Stimulated activated CD8-positive, alpha-beta memory T cell treated with anti-CD3 and anti-CD28 coated beads, Interleukin-12 subunit alpha, Interleukin-12 subunit beta, amount 100 ng/mL, for 1 hour (primary cell): ENCODE measurements at places on chromosomes 7 and 10.

GRCh38 chr7:4700577-4701235 is 18.6 kb downstream of the FOXK1 start:
- no peak for DNase-seq

GRCh38 chr10:129770286-129770685 is 193.8 kb downstream of the EBF3 start:
- no peak for DNase-seq

GRCh38 chr10:11260170-11260569 is 242.5 kb downstream of the CELF2 start:
- no peak for DNase-seq

GRCh38 chr10:93028883-93029282 is 31.7 kb upstream of the CYP26C1 start:
- DNase-seq, result no peak

GRCh38 chr10:133294189-133294588 is 14.5 kb downstream of the TUBGCP2 start:
- no peak for DNase-seq

- no peak for DNase-seq
Measured at GRCh38 chr7:139776486-139777132, 1.2 kb downstream of the HIPK2 start.

GRCh38 chr7:132546366-132547127 is 29.7 kb downstream of the PLXNA4 start:
- no peak for DNase-seq

- DNase-seq, result no peak
Measured at GRCh38 chr10:128325788-128326187, 199.6 kb upstream of the MKI67 start.

- DNase-seq, result no peak
Measured at GRCh38 chr10:124145109-124145870, 51.9 kb upstream of the CHST15 start.

- no peak for DNase-seq
Measured at GRCh38 chr10:11144626-11145494, 127.2 kb downstream of the CELF2 start.

GRCh38 chr7:131145770-131146169 is 181.9 kb upstream of the MKLN1 start:
- no peak for DNase-seq

DNA sequence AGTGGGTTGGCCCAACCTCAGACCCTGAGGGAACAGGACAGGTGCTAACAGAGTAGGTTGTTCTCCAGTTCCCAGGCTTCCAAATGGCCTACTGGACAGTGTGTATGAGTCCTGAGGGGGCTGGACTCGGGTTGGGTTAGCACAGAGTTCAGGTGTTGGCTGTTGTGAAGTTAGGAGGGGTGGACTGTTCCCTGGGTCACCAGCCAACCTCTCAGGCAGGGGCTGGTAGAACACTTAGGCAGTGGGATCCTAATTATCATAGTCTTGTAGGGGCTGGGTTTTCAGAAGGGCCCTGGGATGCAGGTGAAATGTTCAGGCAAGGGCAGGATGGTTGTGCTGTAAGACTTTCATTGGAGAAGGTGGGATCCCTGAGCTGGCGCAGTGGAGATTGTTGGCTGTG is 293.0 kb downstream of the ZWINT start:
- DNase-seq, result no peak

GRCh38 chr7:130941322-130942210 is 207.6 kb upstream of the KLF14 start:
- DNase-seq, result no peak

DNA sequence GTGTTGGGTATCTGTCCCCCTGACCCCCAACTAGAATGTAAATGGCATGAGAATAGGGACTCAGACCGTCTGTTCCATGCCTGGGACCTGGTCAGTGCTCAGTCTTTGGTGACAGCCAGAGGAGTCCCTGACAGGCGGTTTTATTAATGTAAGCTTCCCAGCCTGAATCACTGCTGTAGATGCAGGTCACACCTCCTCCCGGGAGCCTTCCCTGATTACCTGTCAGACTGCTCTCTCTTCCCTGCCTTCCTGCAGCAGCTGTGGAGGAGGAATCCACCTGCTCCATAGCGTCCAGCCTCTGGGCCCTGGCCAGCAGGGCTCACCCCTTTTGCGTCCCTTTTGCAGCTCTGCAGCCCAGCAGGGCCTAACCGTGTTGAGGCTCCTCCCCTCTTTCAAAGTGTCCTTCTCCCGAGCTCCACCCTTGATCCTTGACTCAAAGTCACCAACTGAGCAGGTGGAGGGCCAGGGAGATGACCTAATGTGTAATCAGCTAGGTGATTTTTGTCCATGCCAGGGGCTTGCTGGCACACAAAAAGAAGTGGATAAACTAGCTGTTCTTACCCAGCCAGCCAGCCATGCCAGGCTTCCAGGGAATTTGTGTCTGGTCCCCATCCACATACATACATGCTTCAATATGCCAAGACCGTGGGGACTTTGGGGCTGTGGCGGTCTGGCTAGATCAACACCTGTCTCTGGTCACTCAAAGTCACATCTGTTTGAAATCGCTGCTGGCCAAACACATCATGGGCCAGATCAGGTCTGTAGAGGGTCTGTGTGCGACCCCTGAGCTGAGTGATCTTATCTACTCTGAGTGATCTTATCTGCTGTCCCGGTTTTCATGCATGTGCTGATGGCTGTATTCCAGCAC is 195.1 kb downstream of the CCDC3 start:
- no peak for DNase-seq

DNA sequence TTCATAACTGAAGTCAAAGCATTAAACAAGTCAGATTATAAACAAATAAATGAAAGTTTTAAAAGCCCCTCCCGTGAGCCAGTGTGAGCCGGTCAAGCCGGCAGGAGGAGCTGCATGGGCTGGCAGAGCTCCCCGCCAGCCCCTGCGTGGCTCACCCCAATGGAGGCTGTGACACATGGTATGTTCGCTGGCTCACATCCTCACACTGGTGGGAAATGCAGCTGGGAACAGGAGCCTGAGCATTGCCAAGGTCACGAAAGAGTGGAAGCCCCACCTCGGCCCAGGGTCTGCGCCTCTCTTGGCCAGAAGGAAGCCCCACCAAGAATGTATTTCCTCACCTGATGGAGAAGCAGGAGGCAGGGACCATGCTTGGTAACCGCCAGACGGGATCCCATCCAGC is 261.7 kb upstream of the TCERG1L start:
- no peak for DNase-seq

DNA sequence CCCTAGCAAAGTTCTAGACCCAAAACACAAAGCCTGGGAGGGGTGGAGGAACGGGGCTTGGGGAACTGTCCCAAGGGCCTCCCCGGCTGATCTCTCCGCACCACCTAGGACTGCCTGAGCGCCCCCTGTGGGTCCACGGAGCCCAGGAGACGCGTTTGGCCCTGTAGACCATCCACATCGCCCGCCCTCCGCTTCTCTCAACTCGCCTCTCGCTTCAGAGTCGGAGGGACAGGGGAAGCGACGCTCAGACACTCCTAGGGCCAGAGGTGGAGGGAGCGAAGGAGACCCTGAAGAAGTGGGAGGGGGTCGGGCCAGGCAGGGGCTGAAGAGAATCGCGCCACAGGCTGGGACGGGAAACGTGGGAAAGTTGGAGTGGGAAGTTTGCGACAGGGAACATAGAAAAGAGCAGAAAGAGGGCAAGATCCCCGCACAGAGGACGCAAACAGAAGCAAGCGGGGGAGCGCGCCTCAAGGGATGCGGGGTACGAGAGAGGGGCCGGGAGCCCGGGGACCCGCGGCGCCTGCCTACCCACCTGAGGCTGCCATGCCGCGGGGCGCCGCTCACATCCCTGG is 378 bp downstream of the PIK3AP1 start:
- DNase-seq, result peak; percentile 45

DNA sequence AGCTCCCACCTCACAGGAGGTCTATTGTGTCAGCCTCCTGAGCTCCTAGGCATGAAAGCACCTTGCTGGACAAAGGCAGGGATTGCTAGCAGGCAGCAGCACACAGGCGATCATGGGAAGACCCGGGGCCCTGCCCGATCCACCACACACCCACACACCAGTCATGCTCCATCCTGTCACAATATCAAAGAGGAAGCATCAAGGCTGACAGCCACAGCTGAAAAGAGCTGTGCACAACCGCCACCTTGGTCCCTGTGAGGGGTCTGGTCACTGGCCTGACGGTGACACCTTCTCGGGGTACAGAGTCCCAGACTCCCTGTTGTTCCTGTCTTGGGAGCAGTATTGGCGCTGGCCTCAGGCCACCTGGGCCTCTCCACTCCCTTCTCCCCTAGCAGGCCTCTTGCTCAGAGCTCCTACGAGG is 89.7 kb upstream of the RET start:
- no peak for DNase-seq

GRCh38 chr10:15472008-15472407 is 100.9 kb upstream of the FAM171A1 start:
- DNase-seq, result no peak

DNA sequence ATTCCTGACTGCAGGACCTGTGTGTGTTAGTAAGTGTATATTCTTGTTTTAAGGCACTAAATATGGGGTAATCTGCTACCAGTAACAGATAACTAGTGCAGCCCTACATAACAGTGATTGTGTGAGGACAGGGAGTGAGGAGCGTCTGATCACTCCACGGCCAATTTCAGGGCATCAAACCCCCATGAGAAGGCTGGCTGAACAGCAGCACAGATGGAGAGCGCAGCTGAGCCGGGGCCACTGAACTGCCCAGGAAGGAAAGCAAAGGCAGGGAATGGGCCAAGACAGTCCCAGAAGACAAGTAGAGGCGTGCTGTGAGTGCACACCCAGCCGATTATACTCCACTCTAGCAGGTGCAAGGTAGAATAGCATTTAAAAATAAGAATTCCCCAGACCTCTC is 157.1 kb upstream of the CHST15 start:
- DNase-seq, result no peak

DNA sequence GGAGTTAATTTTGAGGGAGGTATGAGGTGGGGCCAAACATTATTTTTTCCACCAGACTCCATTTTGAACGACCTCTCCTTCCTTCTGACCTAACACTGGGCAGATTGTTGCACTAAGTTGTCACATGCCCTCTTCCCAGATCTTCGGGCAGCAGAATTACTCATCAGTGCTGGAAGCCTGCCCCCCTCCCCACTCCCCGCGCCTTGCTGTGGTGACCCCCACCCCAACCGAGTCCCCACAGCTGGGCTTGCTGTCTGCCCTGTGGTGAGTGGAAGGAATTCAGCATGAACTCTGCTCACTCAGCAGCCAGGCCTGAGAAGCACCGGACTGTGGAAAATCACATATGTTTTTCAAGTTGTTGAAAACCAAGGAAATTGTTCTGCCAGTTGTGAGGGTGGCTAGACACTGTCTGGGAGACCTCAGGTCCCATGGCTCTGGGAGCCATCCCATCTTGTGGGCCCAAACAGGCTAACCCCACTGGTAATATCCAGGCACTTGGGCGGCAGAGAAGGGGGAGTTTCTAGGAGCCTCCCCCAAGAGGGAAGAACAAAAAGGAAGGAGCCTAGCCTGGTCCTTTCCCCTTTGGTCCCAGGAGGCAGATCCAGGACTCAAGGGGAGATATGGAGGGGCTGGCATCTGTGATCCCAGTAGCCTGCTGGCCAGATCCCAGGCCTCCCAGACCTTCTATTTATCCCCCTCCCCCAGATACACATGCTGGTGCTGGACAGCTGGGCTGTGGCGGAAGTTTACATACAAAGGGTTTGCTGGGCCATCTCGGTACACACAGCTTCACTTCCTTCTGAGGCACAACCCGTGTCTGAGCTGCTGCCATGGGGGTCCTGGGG is 3.5 kb upstream of the AEBP1 start:
- DNase-seq, result no peak

DNA sequence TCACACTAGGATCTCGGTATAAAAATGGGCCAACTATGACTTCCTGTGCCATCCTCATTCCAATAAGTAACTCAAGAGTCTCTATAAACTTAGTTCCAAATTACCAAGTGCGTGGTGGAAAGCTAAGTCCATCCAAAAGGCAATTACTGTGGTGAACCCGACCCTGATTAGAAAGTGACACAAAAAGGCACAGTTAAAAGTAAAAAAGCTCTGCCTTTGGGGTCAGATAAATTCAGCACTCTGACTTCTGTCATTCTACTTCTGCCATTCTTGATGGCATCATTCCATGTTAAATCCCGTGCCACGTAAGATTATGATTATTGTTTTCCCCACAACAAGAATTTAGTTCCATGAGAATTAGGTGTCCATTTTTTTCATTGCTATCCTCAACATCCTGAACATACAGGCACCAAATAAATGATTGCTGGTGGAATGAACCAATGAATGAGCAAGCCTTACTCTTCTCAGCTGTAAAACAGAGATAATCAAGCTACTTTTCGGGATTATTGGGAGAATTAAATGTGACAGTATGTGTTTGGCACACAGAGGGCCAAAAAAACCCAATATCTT is 877 bp downstream of the NCOA4 start:
- no peak for DNase-seq

- DNase-seq, result no peak
Measured at GRCh38 chr7:38978491-38978890, 782 bp downstream of the POU6F2 start.

GRCh38 chr10:75623310-75624093 is 192.1 kb downstream of the LRMDA start:
- no peak for DNase-seq

- no peak for DNase-seq
Measured at GRCh38 chr7:55639640-55640039, 67.3 kb upstream of the VOPP1 start.

GRCh38 chr10:133127291-133128125 is 32.5 kb upstream of the KNDC1 start:
- peak; percentile 5 for DNase-seq

GRCh38 chr10:83820033-83820432 is 319.3 kb upstream of the GHITM start:
- no peak for DNase-seq

- no peak for DNase-seq
Measured at GRCh38 chr10:124657806-124658205, 86.4 kb downstream of the FAM53B start.

GRCh38 chr10:24681572-24682088 is 42.1 kb downstream of the ARHGAP21 start:
- no peak for DNase-seq

DNA sequence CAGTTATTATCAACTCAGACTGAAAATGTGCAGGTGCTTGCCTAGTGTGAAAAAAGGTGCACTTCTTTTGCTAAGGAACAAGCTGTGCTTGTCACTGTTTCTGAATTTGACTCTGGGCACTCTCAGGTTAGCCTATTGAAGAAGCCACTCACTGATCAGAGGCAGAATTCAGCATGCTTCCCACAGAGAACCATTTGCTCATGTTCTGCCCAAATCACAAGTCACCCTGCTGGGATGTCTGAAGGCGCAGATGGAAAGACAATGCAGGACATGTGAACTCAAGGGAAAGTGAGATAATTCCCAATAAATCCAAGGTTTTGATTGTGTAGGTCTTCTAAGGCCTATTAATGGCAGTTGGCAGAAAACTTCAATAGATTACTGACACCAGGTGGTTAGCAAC is 47.8 kb upstream of the CSTF2T start:
- DNase-seq, result no peak

DNA sequence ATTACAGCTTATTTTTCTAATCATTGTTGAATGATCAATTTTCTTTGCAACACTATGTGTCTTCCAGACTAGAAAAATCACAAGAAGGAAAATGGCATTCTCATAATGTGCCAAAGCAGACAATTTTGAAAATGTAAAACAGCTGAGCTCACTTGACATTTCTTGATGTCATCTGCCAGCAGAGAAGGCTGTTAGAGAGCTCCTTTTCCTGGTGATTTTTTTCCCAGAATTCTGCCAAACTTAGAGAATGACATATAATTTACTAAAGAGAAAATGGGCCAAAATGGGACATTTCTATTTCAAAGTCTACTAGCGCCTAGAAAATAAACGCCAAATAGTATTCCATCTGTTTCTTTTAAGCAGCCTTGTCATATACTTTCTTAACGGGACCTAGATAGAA is 88.9 kb upstream of the CSTF2T start:
- no peak for DNase-seq

- no peak for DNase-seq
Measured at GRCh38 chr7:96718107-96719003, 8.7 kb upstream of the SEM1 start.
